Psoas muscle (tissue), 8 donors: ENCODE measurements at places on chromosomes 7 and 10.

DNA sequence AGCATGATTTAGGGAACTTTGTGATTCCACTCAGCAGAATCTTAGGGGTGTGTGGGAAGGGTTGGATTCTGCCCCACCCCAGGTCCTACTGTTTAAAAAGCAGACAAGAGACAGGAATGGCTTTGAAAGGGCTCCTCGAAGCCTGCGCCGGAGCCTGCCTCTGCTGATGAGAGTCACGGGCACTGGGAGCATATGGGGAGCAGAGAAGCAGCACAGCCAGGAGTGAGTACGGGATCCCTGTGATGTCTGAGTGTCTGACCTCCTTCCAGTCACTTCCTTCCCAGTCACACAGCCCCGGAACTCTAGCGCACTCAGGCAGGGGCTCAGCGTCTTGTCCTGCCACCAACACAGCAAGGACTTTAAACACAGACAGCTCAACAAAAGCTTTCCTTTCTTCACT is 514.9 kb upstream of the DPP6 start:
- no peak for DNase-seq

GRCh38 chr10:70722820-70723424 is 50.6 kb downstream of the ADAMTS14 start:
- no peak for DNase-seq

DNA sequence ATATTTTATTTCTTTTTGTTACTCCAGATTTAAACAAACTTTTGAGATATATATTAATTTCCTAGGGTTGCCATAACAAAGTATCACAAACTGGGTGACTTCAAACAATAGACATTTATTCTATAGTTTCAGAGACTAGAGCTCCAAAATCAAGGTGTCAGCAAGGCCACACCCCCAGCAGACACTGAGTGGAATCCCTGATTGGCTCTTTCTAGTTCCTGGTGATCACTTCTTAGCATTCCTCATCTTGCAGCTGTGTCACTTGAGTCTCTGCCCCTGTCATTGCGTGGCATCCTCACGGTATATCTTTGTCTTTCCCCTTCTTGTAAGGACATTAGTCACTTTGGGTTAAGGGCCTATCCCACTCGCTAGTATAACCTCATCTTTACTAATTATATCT is 7.6 kb upstream of the SLC26A3 start:
- no peak for DNase-seq

DNA sequence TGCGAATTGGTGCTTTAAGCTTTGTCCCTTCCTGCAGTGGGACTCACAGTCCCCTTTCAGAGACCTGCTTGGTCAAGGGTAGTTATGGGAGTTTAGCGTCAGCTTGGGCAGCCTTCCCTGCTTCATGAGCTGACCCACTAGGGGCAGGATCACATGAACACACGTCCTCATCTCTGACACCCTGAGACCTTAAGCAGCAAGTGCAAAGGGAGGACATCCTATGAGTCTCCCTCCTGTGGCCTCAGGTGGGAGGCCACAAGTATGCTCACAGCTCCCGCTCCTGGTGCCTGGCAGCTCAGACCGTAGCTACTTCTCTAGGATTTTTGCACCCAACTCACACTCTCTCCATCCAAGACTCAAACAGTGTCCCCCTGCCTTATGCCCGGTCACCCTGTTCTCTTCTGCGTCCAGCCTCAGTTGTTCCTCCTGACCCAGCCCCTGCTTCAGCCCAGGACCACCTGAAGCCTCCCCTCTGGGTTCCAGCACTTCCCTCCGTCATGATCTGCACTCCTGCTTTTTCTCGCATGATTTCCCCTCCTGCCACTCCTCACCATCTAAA is 136.6 kb upstream of the FAM20C start:
- no peak for DNase-seq
